Iris pigment epithelial cell (primary cell): ENCODE measurements at places on chromosomes 6 and 20.

- DNase-seq = no peak
Observed at GRCh38 chr20:1911536-1911935, 16.3 kb downstream of the SIRPA start.

DNA sequence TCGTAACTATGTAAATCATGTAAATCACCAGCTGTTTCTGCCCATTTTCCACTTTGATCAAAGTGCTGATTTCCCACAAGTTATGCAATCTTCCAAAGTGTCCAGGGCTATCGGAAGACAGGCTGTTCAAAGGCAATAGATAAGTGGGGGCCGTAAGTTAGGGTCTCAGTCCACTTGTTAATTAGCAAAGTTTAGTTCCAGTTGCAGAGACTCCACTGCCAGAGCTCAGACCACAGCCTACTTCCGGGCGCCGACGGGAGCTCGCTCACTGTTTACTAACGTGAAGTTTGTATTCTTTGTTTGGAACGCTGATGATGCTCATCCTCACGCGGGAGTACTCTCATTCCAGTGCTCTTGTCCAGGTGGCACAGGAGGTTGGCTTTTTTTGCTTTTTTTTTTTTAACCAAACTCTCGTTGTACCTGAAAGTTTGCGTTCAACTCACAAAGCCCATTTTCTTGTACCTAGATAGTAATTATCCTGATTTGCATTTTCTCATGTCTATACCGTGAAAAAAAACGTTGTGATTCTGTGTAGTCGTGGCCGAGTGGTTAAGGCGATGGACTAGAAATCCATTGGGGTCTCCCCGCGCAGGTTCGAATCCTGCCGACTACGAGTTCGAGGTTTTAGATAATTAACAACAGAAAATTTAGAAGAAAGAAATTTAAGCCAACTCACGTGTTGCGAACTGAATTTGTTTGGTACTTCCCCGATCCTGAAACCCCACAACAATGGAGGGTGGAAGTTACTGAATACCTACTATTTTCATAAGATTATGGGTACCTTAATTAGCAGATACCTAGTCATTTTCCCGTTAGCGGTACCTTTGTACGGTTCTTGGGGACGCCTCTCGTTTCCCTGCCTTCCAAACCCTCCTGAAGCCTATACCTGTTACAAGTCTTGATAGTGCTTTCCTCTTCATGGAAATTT lies 29.9 kb upstream of the ZNF184 start:
- DNase-seq = peak; percentile 83

- no peak for DNase-seq
Observed at GRCh38 chr20:59184880-59185447, 21.3 kb downstream of the ZNF831 start.

DNA sequence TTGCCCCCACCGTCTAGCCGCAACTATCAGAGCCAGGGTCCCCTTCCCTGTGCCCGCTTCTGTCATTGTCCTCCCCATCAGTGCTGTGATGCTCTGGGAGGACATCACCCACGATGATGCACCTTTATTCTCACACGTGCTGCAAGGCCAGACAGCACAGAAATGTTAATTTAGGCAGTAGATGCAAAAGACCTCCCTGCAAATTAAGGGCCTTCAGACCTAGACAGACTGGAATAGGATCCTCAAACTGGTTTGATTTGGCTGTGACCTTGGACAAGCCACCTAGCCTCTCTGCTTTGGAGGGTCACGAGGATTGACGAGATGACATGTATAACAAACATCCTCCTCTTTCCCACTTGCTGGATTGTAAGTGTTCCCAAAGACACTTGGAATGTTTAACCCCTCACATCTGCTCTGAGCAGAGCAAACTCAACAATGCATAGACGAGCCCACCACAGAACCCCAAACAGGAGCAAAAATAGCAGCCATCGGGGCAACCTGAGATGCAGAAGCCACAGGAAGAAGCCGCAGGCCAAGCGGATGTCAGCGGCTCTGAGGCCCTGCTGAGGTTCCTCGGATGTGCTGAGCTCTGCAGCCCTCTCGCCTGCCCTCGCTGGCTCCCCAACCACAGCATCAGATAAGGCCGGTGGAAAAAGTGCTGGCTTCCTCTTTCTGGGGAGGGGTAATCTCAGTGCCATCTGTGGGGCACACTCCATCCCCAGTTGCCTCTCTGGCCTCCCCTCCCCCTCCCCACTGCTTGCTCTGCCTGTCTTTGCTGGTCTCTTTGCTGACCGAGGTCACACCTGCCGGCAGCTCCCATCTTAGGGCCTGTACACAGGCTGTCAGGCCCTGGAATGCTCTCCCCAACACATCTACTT lies 35.3 kb downstream of the TOX2 start:
- peak; percentile 61 for DNase-seq

DNA sequence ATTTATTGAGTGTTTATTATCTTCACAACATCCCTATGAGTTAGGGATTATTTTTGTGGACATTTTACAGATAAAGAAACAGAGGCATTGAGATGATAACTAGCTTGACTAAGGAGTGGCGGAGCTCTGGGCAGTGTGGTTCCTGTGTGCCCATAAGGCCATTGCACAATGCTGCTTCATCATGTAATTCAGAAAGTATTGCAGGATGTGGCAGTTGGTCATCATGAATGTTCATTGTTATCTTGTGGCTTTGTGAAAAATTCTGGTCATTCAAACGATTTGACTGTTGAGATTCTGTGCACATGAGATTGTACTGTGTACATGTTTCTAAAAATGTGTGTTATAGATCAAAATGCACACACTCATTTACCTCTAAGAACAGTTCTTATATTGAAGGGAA lies 150.8 kb downstream of the ESR1 start:
- peak; percentile 29 for DNase-seq

DNA sequence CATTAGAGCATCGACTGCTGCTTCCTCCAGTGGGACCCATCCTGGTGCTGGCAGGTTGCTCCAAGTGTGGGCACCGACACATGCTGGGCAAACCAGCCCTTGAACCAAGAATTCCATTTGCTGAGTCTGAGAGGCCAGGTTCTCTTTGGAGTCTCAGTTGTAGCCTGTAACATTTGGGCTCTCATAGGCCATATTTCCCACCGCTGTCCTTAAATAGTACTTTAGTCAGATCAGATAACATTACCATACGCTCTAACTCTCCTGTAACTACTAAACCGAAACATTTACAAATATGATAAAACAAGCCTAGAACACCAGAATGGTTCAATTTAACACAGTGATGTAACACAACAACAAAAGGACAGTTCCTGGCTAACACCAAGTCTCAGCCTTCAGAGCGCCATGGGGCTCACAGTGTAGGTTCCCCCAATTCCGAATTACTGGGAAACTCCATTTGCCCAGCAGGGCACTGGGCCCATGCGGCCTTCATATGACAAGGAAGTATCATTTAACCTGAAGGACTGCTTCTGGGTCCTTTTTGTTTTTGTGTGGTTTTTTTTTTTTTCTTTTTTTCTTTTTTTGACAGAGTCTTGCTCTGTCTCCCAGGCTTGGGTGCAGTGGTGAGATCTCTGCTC lies 28.4 kb upstream of the CD93 start:
- DNase-seq = no peak

- no peak for DNase-seq
Observed at GRCh38 chr6:108710030-108710429, 138.2 kb upstream of the ARMC2 start.

GRCh38 chr20:49029203-49029602 lies 16.9 kb upstream of the CSE1L start:
- no peak for DNase-seq

DNA sequence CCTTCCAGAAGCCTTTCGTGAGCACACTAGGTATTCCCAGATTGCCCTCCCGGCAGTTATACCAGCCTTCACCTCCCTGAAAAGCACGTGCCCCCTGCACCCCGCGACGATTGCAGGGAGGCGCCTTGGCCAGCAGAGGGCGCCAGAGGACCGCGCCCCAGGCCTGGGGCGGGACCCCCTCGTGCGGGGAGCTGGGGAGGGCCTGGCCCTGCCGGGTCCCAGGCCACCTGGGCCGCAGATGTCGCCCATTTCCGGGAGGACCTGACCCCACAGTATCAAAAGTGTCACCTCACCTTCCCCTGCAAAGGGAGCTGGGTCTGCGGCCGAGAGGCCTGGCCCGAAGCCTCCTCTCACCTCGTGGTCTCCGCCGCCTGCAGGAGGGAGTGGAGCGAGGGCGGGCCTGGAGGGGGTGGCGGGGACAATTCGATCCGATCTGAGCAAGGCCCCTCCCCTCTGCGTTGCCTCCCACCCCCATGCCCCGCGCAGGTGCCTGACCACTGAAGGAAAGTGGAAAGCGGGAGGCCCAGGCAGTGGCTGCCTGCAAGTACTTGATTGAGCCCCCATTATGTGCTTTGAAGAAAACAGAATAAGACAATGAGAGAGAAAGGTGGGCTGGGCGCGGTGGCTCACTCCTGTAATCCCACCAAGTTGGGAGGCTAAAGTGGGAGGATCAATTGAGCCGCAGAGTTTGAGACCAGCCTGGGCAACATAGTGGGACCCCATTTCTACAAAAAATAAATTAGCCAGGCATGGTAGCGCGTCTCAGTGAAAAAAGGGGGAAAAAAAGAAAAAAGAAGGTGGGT lies 3.5 kb upstream of the SNAI1 start:
- DNase-seq = no peak

- DNase-seq = peak; percentile 67
Observed at GRCh38 chr20:8156235-8157079, 24.4 kb downstream of the PLCB1 start.

DNA sequence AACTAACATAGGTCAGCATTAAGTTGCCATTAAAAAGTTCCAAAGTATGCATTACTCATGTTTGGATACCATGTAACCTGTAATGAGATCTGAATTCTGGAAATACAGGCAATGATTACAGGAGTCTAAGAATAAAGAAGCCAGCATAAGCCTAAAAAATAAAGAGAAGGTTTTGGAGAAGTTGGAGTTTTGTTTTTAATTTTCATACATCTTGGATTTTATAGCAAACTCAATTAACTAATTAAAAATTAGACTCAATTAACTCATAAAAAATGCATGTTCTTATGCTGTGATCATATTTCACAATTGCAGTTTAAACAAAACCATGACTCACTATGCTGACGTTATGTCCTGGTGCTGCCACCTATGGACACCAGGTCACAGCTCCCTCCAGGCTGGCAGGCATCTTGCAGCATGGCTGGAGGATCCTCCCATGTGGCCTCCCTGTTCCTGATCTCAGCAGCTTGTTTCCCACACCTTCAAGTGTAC lies 648.8 kb upstream of the AGPAT4 start:
- DNase-seq = peak; percentile 54

DNA sequence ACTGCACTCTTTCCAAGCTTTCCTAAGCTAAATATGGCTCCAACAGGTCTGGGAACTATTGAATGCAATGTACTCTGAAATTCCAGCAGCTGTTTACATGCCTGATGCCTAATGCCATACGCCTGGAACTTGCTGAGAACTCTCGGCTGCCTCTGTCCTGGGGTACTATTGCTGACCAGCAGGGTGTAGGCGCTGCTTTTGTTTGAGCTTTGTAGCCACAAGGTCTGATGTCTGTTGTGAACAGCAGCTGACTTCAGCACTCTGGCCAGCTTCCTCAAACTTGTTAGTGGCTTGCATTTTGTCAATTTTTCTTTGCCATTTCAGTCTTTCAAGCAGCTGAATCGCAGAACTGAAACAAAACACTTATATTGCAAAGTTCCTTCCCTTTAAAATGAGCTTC lies 26.7 kb downstream of the SAYSD1 start:
- peak; percentile 47 for DNase-seq

DNA sequence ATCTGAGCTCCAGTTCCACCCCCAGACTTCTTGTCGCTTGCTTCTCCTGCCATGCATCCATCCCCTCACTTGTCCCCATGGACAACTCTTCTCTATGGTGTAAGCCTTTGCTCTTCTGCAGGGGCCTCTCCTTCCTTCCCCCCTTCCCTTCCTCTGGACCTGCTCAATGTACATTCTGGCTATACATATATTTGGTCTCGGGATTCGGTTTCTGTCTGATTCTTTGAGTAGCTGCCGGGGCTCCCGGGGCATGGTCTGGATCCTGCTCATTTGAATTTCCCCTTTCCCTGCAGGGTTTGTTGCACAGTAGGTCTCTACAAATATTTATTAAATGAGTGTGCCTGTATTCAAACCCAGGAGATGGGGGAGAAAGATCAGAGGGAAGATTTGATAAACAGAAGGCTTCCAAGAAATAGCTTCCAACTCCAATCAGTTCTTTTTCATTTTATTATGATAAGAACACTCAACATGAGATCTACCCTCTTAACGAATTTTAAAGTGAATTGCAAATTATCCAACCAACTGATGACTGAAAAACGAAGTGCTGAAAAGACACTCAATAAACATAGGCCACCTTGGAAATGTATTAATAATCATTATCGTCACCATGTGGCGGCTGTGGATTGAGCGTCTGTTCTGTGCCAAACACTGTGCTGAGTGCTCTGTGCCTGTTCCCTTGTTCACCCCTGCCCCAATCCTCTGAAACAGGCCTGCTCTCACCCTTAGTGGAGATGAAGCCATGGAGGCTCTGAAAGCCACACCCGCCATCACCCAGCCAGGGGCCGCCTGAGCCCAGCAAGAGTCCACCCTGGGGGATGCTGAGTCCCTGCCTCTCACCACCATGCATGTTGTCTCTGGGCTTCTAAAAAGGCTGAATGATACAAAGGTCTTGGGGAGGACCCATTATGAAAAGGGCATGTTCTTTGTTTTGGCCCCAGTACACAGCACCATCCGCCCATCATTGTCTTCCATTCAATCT lies 34.3 kb upstream of the APCDD1L start:
- no peak for DNase-seq

- no peak for DNase-seq
Observed at GRCh38 chr20:33679758-33680485, 5.7 kb upstream of the NECAB3 start.

DNA sequence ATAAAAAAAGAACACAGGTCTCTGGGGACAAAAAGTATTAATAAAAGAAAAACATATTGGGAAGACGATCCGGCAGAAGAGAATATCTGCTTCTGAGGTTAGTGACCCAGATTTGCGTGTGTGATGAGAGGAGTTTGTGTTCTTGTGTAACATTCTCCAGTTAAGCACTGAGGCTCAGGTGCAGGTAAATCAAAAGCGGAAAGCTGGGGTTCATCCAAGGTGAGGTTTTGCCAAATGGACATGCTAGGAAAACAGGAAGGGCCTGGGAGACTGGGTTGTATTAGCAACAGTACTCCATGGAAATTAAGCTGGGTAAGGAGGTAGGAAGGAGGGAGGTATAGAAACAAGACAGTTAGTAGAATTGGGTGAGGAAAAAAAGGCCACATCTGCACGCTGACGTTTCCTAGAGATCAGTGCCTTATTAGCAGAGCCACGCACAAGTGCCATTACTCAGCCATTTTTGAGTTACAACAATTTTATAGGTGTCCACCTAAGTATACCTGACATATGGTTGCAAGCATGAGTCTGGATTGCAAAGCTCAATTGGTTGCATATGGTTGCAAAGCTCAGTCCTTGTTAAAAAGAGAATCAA lies 139.6 kb downstream of the ZMYND8 start:
- DNase-seq = no peak

- no peak for DNase-seq
Observed at GRCh38 chr6:150719099-150719766, 119.5 kb downstream of the PLEKHG1 start.
